ENCODE measurements at places on chromosomes 2 and 18.

- H3K36me3 ChIP-seq = no peaks in the 10 kb centered on the region
- H3K27me3 ChIP-seq = no peaks in the 10 kb centered on the region
- H3K4me1 ChIP-seq = peaks cover 4% of the 10 kb centered on the region
Observed at GRCh38 chr2:64143169-64144056, 807 bp downstream of the PELI1 start.

DNA sequence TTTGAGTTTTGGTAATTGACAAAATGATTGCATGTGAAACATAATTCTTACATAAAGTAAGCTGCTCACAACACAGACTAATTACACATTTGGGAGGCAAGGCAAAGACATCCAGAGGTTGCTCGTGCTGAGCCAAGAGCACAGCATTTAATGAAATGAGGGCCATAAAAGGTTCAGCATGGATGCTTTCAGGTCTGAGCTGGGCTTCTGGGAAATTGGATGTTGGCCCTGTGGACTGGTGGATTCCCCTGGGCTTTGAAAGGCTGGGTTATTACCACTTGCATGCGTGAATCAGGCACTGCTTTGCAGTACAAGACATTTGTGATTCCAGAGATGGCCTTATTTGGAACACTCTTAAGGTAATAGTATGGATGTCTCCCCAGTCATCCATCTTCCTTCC lies 533.5 kb upstream of the NRP2 start:
- H3K36me3 ChIP-seq = no peaks in the 10 kb centered on the region
- H3K27me3 ChIP-seq = no peaks in the 10 kb centered on the region
- H3K4me3 ChIP-seq = no peak overlapping the region

- no peak overlapping the region for H3K27ac ChIP-seq
- H3K27me3 ChIP-seq = no peaks in the 10 kb centered on the region
- H3K4me3 ChIP-seq = no peak overlapping the region
- peaks cover 8% of the 10 kb centered on the region for H3K4me1 ChIP-seq
- H3K36me3 ChIP-seq = no peaks in the 10 kb centered on the region
Observed at GRCh38 chr2:43318791-43319190, 92.4 kb upstream of the ZFP36L2 start.

DNA sequence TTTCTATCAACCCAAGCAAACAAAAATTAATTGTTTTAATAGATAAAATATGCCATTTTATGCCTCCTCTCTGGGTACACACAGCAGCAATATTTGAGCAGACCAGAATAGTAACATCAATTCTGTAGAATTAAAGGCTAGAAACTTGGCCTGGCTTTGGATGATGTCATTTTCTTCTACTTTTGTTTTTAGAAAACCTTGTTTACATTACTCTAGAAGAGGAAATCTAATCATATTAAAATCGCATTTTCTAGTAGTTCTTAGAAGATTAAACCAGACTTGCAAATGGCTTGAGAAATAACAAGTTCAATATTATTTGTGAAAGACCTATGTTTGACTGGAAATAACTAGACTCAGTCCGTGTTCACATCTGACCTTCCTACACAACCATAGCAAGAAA lies 102.3 kb upstream of the RFX8 start:
- H3K4me3 ChIP-seq = no peak overlapping the region
- no peaks in the 10 kb centered on the region for H3K27me3 ChIP-seq
- H3K36me3 ChIP-seq = no peaks in the 10 kb centered on the region
- no peak overlapping the region for H3K27ac ChIP-seq

- no peak overlapping the region for H3K4me3 ChIP-seq
- no peak for DNase-seq
- H3K27me3 ChIP-seq = no peaks in the 10 kb centered on the region
- H3K27ac ChIP-seq = no peak overlapping the region
- no peaks in the 10 kb centered on the region for H3K36me3 ChIP-seq
Observed at GRCh38 chr2:130849896-130850787, 13.4 kb downstream of the ARHGEF4 start.

DNA sequence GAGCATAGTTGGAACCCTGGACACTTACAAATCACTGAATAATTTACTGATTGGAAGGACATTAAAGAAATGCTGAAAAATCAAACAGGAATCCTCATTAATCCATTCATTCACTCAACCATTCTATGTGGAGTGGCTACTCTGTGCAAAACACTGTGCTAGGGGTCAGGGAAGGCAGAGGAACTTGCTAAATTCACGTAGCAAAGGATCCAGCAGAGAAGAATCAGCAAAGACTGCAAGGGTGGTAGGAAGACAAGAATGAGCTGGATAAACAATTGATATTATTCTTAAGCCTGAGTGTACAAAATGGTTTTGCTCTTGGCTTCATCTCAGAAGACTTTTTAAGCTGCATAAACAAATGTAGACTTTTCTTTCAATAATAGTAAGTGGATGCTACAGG lies 164.3 kb upstream of the CAVIN2 start:
- H3K36me3 ChIP-seq = no peaks in the 10 kb centered on the region
- no peak for DNase-seq
- no peak overlapping the region for H3K27ac ChIP-seq
- H3K4me1 ChIP-seq = no peaks in the 10 kb centered on the region

DNA sequence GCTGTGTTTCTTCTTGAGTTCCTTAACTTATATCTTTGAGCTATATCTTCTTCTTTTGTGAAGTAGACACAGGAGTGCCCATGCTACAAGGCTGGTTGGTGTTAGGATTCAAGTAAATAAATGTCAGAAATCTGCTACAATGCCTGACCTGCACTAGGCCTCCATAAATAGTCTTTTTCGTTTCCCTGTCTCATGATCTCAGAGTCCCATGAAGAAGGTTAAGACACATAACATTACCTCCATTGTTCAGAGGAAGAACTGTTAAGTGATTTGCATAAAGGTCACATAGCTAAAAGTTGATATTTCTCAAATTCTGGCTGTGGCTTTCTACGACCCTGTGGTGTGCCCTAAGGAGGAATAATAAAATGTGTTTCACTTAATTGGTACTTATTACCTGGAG lies 228.4 kb downstream of the KCNS3 start:
- H3K4me1 ChIP-seq = peaks cover 20% of the 10 kb centered on the region
- H3K27me3 ChIP-seq = no peaks in the 10 kb centered on the region
- no peaks in the 10 kb centered on the region for H3K36me3 ChIP-seq
- H3K27ac ChIP-seq = no peak overlapping the region
- no peak for DNase-seq
- H3K4me3 ChIP-seq = no peak overlapping the region

DNA sequence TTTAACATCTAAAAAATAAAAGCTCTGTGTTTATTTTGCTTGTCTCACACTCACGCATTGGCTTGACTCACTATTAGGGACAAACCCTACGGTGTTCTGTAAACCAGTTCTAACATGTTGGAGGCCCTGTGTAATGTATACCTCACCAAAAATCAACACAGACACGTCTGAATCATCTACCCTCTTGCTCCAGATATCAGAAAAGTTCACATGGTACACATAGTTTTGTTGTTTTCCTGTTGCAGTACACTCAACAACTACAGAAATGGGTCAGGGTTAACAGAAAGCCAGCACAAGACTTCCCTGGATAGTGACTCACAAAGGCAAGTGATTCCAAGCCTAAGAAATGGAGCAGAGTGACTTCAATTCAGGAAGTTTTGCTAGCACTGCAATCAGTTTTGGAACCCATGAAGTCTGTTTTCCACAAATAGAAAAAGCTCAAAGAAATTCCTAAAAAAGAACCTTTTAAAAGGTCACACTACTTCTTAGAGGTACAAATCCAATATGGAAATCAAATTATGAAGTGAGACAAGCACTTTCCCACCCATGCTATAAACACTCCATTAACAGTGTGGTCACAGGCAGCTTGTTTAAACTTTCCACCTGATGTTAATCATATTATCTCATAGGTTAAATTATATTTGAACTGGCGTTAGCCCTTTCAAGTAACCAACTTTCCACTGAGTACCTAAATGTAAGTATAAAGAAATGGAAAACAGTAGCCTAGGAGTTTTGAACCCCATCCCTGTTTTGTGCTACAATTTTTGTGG lies 87.4 kb downstream of the GAREM1 start:
- no peak for DNase-seq
- H3K4me3 ChIP-seq = no peak overlapping the region
- H3K36me3 ChIP-seq = no peaks in the 10 kb centered on the region
- H3K27ac ChIP-seq = peak overlapping the region; percentile 24
